Occipital lobe (tissue), 3 donors: ENCODE measurements at places on chromosomes 3 and 15.

DNA sequence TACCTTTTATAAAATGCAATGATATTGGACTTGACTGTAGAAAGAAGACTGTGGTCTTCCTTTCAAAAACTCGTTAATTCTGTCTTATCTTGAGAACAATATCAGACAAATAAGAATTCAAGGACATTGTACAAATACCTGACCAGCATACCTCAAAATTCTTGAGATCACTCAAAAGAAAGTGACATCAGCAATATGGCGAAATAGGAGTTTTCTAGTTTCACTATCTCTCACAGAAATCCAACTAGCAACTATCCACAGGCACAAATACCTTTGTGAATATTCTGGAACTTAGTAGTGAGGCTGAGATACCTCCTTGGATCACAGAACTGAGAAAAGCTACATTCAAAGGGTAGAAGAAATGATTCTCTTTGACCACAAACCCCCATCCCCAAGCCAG lies 419.7 kb downstream of the ZNF385D start:
- no peak for DNase-seq

DNA sequence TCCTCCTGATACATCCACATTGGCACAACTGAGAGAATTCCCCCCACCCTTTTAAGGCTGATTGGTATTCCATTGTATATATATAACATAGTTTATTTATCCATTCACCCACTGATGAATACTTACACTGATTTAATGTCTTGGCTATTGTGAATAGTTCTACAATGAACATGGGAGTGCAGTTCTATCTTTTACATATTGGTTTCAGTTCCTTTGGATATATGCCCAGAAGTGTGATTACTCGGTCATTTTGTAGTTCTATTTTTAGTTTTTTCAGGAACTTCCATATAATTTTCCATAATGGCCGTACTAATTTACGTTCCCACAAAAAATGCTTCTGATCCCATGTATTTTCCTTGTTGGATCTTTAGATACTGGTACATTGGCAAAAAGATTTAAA lies 135.3 kb downstream of the FMN1 start:
- DNase-seq = no peak

DNA sequence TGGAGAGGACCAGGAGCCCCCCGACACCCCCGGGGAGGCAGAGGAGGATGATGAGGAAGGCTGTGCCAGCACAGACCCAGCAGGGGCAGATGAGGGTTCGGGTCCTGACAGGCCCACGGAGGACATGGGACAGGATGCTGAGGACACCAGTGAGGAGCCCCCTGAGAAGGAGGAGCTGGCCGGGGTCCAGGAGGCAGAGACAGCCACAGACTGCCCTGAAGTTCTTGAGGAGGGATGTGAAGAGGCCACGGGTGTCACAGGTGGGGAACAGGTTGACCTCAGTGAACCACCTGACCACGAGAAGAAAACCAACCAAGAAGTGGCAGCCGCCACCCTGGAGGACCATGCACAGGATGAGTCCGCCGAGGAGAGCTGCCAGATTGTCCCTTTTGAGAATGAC lies 909 bp downstream of the FGD5 start:
- no peak for DNase-seq

- no peak for DNase-seq
These were observed 75.0 kb upstream of the CGNL1 start for GRCh38 chr15:57301307-57301706.

DNA sequence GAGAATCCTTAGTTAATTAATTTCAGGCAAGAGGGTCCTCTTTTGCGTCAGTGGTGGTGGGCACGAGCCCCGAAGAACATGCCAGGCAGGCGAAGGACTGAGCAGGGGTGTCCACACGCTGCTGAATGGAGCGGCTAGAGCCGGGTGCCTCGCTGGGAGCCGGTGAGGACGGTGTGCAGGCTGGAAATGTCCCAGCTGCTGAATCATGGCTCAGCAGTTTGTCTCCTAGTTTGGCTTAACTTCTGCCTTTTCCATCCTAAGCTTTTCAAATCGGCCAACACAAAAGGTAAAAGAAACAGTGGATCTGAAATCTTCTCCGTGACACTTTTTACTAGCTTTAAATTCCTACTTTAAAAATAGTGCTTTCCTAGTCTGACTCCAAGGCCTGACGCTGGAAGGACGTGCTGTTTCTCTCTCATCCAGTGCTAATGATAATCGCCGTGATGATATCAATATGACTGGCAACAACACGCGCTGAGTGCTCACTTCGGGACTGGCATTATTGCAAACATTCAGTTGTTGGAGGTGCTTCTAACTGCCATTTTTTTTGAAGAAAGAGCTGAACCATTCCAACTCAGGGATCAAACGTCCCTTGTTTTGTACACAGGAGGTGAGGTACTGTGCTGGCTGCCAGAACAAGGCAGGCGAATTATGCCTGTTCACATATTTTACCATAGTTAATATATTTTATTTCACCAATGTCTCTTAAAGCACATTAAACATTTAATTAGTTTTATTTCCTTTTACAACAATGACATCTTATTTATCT lies 19.8 kb downstream of the PCSK6 start:
- no peak for DNase-seq

DNA sequence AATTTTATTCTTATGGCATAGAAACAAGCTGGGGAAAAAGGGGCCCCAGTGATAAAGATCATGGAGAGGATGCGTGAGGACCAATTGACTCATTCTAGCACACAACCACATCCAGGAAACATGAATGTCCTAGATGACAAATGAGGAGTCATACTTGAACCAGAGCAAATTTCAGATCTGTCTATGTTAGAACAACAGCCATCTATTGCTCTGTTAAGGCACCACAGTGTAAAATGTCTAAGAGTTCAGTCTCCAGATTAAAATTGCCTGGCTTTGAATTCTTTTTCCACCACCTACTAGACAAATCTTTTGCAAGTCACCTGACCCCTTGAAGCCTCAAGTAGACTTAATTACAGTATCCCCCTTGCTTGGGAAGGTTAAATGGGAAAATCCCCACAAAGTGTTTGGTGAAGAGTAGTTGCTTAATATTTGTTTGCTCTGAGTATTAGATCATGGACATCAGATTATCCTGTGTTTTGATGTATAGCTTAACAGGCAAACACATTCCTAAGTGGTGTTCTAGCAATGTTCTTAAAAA lies 258.7 kb upstream of the TGFBR2 start:
- DNase-seq = no peak

GRCh38 chr3:49133226-49133951 lies 539 bp upstream of the LAMB2 start:
- peak; percentile 76 for DNase-seq
